Activated T-cell treated with anti-CD3 and anti-CD28 coated beads, Interleukin-2, amount 50 U/mL, for 4 hours (primary cell): ENCODE measurements at places on chromosomes 6 and 20.
A peak's percentile ranks its signal among the peaks of the same experiment; 100 is the strongest.

DNA sequence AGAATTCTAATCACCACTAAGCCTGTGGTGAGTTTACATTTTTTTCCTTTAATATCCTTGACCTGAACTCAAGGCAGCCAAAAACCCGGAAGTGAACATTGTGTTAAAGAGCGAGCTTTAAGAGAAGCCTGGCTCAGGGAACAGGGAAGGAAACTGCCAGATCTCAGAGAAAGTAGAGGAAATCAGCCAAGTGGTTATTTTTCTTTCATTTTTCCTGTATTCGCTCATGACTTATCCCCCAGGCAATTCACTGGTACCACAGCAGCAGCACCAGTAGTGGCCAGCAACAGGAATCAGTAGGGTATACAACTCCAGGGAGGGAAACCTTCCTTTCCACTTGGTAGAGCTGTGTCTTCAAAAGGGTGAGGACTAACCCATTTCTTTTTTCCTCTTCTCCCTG lies 89.6 kb upstream of the HMGCLL1 start:
- DNase-seq = no peak

GRCh38 chr6:120938164-120938875 lies 396.0 kb downstream of the TBC1D32 start:
- no peak for DNase-seq

DNA sequence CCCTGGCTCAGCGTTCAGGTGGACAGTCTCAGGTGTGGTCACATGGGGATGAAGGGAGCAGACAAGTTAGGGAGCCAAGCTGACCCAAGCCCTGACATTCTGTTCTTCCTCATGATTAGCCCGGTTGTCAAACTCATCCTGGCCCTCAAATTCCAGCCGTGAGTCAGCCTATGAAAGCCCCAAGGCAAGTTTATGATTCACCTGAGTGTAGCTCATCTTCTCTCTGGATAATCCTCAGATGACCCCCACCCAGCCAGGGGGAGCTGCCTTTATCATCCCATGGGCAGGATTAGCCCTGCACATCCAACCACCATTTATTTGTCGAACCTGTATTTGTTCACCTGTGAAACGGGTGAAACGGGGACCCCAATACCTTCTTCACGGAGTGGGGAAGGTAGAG lies 161.9 kb downstream of the DHX35 start:
- no peak for DNase-seq

- DNase-seq = no peak
These were observed 5.2 kb downstream of the RBM38 start for GRCh38 chr20:57396212-57396983.

GRCh38 chr6:30483677-30484279 lies 5.5 kb upstream of the HLA-E start:
- DNase-seq = no peak

- DNase-seq = peak; percentile 38
These were observed 102.3 kb downstream of the HIVEP2 start for GRCh38 chr6:142842418-142843261.

DNA sequence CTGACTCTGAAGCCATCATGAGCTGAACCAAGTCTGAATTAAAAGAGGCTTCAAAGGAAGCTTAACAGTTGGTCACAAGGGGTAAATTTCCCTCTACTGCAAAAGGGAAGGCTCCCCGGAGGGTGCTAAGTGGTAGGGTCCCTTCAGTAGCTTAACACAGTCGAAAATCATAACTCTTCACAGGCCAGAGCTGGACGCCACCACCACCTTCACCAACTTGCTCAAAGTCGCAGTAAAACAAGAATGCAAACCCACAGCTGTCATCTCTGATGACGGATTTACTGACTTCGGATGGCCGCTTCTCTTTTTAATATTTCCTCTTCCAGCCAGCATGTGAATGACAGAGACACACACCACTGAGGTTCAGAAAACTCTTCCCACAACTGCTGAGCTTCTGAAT lies 144.7 kb upstream of the FBXL4 start:
- DNase-seq = no peak

- no peak for DNase-seq
These were observed at the start of gene PACSIN1 for GRCh38 chr6:34465531-34466241. TSS of gene PACSIN1 (plus strand) at chr6:34466076. CDS start at chr6:34526306, 60,230 bp downstream.

DNA sequence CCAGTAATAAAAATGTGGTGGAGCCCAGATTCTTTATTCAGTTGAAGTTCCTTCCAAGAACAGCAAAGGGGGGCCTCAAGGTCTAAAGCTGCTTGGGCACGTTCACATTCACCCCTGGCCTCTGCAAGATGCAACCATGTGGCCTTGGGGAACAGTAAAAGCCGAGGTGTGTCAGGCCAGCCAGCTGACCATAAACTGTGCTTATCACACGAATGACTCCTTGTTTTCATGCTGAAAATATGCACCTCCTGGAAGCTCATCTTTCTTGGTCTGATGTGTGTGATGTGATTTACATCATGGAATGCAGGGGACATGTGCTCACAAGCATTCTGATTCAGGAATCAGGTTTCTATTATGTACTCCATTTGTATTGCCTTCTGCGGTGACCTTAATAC lies 211.6 kb upstream of the MARCKS start:
- DNase-seq = no peak

GRCh38 chr6:133259561-133259960 lies 18.4 kb downstream of the EYA4 start:
- DNase-seq = no peak

DNA sequence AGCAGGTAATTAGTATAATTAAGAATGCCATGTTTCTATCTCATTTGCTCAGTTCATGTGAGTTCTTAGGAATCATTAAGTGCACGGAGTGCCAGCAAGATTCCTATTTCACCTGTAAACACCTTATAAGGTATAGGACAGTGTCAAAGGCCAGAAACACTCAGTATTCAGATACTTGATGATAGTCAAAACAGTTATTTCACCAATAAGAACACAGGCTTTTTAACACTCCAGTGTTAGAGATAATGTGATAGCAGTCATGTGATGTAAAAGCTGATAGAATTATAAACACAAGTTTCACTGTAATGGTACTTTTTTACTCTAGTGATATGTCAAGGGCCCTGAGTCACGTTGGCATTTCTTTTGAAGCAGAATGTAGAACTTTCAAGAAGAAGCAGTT lies at the start of gene GPRC6A:
Gene GPRC6A, minus strand, starts transcription at position 101 of the 400 bp plus-strand sequence. Its CDS starts 70 bp downstream, at position 31.
- DNase-seq = no peak

GRCh38 chr6:111208933-111209332 lies 121.6 kb downstream of the SLC16A10 start:
- no peak for DNase-seq

DNA sequence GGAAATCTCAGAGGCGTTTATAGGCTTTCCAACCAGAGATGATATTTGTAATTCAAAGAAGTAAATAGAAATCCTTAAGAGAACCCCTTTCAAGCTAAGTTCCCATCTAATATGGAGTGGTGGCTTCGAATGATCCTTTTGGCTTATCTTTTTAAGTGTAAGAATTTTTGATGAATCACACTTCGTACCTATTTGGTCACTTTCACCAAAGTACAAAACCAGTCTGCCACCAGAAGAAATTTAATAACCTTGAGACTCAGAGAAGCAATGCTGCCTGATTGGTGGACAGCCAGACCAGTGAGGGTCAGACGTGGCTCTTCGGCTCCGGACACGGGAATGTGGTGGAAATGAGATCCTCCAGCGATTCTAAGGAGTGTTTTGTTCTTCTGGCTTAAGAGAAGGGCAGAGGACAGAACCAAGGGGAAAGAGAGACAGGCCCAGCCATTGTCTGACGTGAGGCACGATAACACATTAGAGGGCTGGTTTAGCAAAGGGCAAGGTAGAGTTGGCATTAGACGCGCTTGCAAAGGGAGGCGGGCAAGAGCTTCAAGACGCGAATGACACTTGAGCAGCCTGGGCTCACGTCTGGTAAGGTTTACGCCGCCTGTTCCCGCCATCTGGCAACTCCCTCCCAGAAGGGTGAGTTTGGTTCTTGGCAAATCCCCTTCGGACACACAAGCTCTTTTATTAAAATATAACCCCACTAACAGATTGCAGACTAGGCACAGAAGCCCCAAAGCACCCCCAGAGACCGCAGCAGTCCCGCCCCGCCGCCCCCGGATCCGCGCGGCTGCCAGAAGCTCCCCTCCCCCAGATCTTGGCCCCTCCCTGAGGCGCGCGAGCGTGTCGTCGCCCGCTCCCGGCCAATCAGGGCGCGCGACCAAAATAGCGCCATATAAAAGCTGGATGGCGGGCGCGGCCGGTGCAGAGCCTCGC lies 50.0 kb upstream of the EZR start:
- peak; percentile 97 for DNase-seq

- no peak for DNase-seq
These were observed 789.6 kb upstream of the EYS start for GRCh38 chr6:66496659-66497058.

- no peak for DNase-seq
These were observed 98.0 kb downstream of the SNAP25 start for GRCh38 chr20:10316582-10316981.

GRCh38 chr20:20513720-20514119 lies 145.8 kb downstream of the INSM1 start:
- no peak for DNase-seq

- DNase-seq = no peak
These were observed 390.8 kb downstream of the CDKAL1 start for GRCh38 chr6:20924911-20925543.

GRCh38 chr6:121593011-121593641 lies 157.7 kb downstream of the GJA1 start:
- no peak for DNase-seq

DNA sequence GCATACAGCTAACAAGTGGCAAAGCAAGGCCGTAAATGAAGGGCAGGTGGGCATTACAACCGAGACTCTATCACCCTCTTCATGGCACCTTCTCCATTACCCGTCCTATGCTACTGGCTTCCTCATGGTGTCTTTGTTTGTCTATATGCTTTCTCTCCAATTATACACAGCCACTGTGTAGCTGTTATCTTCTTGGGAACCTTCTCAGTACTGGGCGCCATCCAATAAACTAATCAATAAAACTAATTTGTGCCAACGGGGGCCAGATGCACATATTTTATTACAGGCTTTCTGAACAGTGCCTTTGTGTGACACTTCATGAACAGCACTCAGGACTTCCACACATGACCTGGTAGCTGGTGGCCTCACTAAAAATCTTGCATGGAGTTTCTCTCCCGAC lies 149.8 kb upstream of the PCSK2 start:
- DNase-seq = no peak

GRCh38 chr20:61223121-61223520 lies 28.9 kb upstream of the CDH4 start:
- DNase-seq = no peak

DNA sequence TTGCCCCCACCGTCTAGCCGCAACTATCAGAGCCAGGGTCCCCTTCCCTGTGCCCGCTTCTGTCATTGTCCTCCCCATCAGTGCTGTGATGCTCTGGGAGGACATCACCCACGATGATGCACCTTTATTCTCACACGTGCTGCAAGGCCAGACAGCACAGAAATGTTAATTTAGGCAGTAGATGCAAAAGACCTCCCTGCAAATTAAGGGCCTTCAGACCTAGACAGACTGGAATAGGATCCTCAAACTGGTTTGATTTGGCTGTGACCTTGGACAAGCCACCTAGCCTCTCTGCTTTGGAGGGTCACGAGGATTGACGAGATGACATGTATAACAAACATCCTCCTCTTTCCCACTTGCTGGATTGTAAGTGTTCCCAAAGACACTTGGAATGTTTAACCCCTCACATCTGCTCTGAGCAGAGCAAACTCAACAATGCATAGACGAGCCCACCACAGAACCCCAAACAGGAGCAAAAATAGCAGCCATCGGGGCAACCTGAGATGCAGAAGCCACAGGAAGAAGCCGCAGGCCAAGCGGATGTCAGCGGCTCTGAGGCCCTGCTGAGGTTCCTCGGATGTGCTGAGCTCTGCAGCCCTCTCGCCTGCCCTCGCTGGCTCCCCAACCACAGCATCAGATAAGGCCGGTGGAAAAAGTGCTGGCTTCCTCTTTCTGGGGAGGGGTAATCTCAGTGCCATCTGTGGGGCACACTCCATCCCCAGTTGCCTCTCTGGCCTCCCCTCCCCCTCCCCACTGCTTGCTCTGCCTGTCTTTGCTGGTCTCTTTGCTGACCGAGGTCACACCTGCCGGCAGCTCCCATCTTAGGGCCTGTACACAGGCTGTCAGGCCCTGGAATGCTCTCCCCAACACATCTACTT lies 35.3 kb downstream of the TOX2 start:
- DNase-seq = peak; percentile 46

GRCh38 chr6:2962004-2962403 lies 9.4 kb downstream of the SERPINB6 start:
- no peak for DNase-seq

GRCh38 chr6:75143191-75143590 lies 62.7 kb downstream of the COL12A1 start:
- DNase-seq = no peak

DNA sequence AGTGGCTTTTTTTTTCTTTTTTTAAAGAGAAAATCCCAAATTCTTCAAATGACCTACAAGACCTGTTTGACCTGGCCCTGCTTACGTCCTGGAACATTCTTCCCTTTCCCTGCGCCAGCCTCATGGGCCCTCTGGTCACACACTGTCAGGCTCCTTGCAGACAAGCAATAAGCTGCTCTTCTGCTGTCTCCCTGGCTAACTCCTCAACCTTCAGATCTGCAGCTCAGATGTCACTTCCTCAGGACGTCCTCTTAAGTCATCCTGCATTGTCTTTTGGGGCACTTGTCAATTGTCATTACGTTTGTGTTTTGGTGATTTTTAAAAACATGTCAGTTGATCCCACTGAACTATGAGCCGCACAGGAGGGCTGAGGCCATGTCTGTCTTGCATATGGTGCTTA lies 28.9 kb upstream of the SLC35D3 start:
- DNase-seq = no peak

GRCh38 chr20:32130352-32130751 lies 20.8 kb downstream of the TM9SF4 start:
- DNase-seq = no peak

GRCh38 chr6:12635813-12636212 lies 80.8 kb upstream of the PHACTR1 start:
- DNase-seq = no peak

DNA sequence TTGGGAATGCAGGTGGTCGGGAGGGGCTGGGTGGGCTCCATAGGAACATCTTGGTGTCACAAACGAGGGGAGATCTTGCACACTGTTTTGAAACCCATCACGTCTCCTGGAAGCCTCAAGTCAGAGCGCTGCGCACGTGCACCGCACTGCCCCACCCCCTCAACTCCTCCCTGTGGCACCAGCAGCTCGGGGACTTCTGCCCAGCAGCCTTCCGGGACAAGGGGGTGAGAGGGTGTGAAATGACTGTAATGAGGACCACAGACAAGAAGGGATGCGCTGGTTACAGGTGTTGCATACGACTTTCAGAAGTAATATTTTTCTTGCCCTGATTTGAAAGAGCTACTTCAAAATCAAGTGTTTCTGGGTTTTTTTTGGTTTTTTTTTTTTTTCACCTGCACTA lies 60.3 kb downstream of the FOXC1 start:
- no peak for DNase-seq
